ENCODE measurements at places on chromosomes 3 and 15.

DNA sequence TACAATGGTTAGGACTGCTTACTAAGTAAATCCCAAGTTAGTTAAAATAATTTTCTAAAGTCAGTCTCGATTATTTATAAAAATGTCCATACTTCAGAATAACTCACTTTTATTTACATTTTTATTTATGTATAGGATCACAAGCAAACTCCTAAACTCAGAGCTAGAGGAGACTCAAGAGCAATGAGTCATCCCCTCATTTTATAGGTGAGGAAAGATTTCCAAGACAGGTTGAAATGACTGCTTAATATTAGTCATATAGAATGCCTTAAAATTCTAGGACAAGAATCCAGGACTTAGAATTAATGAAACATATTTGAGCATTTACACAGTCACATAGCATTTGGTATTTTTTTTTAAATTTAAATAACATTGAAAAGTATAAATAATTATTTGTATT is 983.8 kb downstream of the SI start:
- no peak for DNase-seq

- no peak for DNase-seq
Measured at GRCh38 chr3:52880047-52880446, 17.3 kb downstream of the STIMATE start.

DNA sequence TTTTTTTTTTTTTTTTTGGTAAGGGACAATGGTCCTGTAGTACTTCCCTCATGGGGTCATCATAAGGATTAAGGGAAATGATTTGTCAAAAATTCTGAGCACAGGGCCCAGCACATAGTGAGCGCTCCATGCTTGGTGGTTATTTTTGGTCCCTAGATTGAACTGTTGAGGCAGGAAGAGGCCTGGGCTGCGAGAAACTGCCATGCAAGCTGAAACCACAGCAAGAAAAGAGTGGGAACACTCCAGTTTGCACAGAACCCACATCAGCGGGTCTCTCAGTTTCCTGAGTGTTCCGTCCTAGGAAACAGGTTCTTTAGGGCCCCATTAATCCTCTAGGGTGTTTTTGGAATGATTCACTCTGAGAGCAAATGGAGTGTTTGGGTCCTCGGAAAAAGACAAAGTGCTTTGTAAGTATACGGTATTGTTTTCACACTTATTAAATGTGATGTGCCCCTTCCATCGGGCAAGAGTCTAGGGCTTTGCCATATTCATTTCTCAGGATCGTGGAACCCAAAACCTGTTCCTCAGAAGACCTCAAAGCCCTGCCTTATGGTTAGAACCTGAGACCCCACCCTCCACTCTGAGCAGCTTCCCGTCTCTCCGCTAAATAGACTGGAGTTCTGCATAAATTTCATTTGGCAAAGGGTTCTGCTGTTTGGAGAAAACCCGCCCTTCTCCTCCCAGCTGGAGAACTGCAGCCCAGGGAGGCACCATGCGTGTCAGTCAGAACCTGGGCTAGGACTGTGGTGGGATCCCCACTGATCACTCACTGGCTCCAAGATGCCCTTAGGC is 60.4 kb downstream of the SPSB4 start:
- no peak for DNase-seq

DNA sequence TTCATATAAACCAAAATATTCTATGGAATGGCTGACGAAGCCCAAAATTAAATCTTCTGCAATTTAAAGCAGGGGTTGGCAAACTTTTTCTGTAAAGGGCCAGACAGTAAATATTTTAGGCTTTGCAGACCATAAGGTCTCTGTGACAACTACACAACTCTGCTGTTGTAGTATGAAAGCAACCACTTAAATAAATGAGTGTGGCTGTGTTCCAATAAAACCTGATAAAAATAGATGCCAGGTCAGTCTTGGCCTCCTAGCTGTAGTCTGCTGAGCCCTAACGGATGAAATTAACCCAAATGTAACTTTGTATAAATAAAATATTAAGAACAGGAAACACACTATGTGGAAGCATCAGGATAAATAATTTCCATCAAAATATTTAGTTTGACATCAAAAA is 104.2 kb downstream of the FBXL22 start:
- DNase-seq: no peak

- DNase-seq: no peak
Measured at GRCh38 chr15:62977952-62978811, 64.4 kb upstream of the TPM1 start.

GRCh38 chr15:98813951-98814350 is 165.6 kb downstream of the IGF1R start:
- DNase-seq: no peak

DNA sequence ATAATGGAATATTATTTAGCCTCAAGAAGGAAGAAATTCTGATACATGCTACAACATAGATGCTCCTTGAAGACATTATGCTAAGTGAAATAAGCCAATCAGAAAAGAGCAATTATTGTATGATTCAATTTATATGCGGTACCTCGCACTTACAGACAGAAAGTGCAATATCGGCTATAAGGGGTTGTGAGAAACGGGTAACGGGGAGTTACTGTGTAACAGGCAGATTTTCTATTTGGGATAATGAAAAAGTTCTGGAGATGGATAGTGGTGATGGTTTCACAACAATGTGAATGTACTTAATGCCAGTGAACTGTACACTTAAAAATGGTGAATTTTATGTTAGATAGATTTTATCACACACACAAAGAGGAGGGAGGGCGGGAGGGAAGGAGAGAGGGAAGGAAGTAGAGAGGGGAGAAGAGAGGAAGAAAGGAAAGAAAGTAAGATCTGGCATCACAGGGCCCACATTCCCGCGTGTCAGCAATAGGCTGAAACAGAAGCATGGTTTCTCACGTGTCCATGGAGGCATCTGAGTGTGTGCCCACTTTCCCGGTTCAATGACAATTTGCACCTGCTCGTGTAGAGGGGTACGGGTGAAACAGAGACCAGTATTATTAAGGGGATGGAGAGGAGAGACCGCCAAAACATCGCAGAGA is 700 bp upstream of the BLM start:
- DNase-seq: no peak

DNA sequence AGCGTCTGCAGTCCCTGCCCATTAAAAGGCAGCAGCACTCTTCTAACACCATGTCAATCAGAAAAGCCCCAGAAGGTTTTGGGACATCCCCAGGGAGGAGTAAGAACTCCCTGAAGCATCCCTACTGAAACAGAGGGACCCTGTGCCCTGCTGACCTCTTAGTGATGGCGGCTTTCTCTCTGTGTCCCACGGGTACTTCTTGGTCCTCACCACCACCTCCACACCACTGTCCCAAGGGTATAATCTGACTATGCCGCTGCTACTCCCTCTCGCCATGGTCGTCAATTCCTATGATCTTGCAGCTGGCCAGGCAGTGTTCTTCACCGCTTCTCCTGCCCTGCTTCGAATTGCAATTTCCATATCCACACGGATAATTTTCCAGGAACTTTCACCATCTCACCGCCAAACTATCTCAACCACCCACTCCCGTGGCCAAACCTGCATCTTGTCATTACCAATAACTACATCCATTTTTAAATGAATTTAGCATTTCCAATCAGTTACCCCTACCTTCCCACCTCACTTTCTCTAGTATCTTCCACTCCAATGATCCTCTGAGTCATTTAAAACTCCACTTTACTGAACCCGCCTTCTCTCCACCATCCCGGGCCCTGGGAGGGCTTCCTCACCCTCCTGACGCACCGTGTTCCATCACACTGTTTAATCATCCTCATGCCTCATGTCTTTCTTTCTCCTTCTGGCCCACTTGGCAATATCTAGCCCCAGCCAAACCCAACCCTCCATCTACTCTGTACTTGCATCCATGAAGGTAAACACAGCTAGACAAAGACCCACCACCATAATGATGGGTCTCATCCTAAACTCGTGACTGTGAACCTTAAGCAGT is 23.7 kb downstream of the PRR23E start:
- DNase-seq: no peak

DNA sequence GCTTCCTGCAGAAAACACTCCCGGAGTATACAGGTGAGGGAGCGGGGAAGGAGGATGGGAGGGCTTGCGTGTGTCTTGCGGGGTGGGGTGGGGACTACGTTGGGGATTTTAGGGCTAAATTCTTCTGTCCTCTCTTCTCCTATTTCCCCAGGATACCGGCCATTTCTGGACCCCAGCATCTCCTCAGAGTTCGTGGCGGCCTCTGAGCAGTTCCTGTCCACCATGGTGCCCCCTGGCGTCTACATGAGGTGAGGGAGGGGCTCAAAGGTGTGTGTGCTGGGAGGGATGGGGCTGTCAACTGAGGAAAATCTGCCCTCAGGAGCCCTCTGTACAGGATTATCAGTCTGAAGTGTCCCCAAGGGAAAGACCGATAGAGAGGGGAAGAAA is 6.6 kb downstream of the DUOX1 start:
- no peak for DNase-seq

DNA sequence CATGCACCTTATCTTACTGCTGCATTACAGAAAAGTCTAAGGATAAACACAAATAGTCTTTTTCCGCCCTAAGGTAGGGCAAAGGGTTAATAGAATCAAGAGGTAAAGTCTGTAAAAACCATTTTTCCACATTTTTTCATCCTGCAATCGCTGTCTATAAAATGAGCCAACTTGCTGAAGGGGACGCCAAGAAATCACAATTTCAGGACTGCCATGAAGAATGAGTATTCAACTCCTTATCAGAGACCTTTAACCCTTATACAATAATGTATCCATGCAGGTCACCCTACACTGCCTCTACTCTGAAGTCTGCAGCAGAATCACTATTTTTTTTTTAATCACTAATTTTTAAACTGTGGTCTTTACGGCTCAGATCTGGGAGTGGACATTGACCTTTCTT is 1.1 kb upstream of the DNAJC13 start:
- DNase-seq: no peak

DNA sequence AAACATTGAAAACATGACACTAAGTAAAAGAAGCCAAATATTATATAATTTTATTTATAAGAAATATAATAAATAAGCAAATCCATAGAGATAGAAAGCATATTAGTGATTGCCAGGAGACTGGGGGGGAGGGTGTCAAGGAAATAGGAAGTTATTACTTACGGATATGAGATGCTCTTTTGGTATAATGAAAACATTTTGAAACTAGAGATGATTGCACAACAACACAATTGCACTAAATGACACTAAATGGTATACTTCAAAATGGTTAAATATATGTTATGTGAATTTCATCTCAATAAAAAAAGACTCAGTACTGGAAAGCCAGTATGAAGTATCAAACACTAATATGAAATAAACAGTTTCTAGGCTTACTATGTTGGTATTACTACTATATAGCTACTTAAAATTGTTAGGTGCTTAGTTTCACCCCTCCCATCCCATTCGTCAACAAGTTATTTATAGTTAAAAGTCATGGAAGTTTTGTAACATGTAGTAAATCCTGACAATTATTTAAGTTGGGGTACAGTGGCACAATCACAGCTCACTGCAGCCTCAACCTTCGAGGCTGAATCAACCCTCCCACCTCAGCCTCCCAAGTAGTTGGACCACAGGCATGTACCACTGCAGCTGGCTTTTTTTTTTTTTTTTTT is 43.7 kb downstream of the STAG1 start:
- DNase-seq: no peak

- no peak for DNase-seq
Measured at GRCh38 chr15:39419651-39420050, 161.2 kb upstream of the THBS1 start.

DNA sequence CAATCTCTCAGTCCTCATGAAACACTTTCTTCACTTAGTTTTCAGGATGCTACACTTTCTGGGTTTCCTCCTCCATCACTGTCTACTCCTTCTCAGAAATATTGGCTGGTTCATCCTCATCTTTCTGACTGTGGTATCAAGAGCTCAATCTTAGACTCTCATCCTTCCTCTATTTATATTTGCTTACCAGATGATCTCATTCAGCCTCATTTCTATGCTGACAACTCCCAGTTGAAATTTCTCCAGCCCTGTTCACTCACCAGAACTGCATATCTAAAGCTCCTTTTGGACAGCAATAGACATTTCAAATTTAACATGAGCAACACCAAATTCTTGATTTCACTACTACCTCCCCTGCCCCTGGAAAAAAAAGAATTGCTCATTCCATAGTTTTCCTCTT is 48.0 kb upstream of the FBN1 start:
- no peak for DNase-seq

GRCh38 chr15:62392376-62392775 is 227.3 kb upstream of the C2CD4B start:
- DNase-seq: no peak

GRCh38 chr3:189567322-189567721 is 63.9 kb upstream of the TP63 start:
- DNase-seq: no peak

- DNase-seq: no peak
Measured at GRCh38 chr15:74709011-74709410, 13.2 kb upstream of the EDC3 start.

DNA sequence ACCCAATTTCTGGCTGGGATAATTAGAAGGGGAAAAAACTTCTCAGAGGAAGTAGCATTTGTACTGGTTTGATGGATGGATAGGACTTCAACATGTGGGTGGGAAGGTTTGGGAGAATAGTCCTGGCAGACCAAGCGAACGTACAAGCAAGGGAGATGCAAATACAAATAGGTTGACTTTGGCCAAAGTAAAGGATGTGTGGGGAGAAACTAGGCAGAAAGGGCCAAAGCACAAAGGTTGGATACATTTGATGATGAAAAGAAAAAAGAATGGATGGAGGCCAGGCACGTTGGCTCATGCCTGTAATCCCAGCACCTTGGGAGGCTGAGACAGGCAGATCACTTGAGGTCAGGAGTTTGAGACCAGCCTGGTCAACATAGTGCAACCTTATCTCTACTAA is 63.4 kb downstream of the ERC2 start:
- no peak for DNase-seq

- no peak for DNase-seq
Measured at GRCh38 chr3:29185706-29186105, 95.2 kb upstream of the RBMS3 start.

DNA sequence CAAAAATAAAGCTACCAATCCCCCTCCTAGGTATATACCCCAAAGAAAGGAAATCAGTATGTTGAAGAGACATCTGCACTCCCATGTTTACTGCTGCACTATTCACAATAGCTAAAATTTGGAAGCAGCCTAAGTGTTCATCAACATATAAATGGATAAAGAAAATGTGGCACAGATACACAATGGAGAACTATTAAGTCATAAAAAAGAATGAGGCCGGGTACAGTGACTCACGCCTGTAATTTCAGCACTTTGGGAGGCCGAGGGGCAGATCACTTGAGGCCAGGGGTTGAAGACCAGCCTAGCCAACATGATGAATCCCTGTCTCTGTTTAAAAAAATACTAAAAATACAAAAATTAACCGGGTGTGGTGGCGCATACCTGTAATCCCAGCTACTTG is 10.0 kb upstream of the PTPN9 start:
- DNase-seq: no peak

- no peak for DNase-seq
Measured at GRCh38 chr15:27137127-27137526, 166.1 kb downstream of the GABRG3 start.

DNA sequence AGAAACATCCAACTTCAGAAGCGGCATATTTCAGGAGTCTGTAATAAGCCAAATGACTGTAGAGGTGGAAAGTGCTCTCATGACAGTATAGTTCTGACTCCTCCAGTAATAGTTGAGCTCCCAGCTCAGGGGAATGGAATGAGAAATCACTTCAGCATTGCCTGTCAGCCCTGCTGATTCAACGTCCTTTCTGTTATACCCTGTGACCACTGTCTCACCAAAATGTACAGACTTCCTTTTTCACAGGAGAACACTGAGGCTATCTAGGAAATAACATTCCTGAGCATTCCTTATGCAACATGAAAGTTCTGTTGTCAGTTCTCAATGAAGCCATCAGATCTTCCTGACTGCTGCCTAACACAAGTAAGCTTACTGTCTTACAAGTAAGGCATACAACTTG is 284.5 kb upstream of the MME start:
- DNase-seq: no peak

GRCh38 chr15:40506964-40507571 is 36.3 kb downstream of the CHST14 start:
- DNase-seq: peak; percentile 15
